ENCODE measurements at places on chromosomes 5 and 9. TPM values are rescaled to one million over a fixed set of nuclear protein-coding genes. Genes with fewer than 3 reads are reported as not detected.

Gene RGS3
- 43.1 TPM for total RNA-seq

Gene NIPAL4
- total RNA-seq = 0.36 TPM

Gene FBLL1
- 0.22 TPM for total RNA-seq

Gene IL33
- total RNA-seq = 61.1 TPM

Gene CDK9
- 127 TPM for total RNA-seq

Gene CCDC69
- total RNA-seq = 45.8 TPM

Gene IL13
- not detected for total RNA-seq

Gene OTULINL
- 15.6 TPM for total RNA-seq

Gene SLC36A2
- total RNA-seq = 30.2 TPM

Gene FREM1
- 8.3 TPM for total RNA-seq

Gene TAF11L9
- total RNA-seq = not detected

Gene PTGS1
- total RNA-seq = 6.0 TPM

Gene NUTM2F
- total RNA-seq = not detected

Gene STXBP1
- total RNA-seq = 113 TPM

Gene SPATA31C1
- not detected for total RNA-seq

Gene GBA2
- 67.5 TPM for total RNA-seq

Gene CNTNAP3
- total RNA-seq = 10.5 TPM

Gene BTF3
- total RNA-seq = 508 TPM

Gene ZCCHC10
- total RNA-seq = 15.0 TPM

Gene LCN10
- 5.5 TPM for total RNA-seq

Gene KDM4C
- 51.1 TPM for total RNA-seq

Gene MYOT
- 10.9 TPM for total RNA-seq

Gene SLIT3
- total RNA-seq = 50.6 TPM

Gene PPP3R2
- not detected for total RNA-seq

Gene SLC6A19
- total RNA-seq = 0.09 TPM

Gene TRIM36
- total RNA-seq = 3.7 TPM

Gene OCLN
- total RNA-seq = 18.5 TPM

Gene FOXD1
- 99.3 TPM for total RNA-seq

Gene MLANA
- total RNA-seq = not detected

Gene PCDHGB4
- total RNA-seq = 9.0 TPM

Gene OBP2B
- total RNA-seq = not detected

Gene TNFSF15
- total RNA-seq = 11.9 TPM

Gene GABRA1
- total RNA-seq = not detected

Gene DMGDH
- 8.0 TPM for total RNA-seq

Gene GNAQ
- 97.5 TPM for total RNA-seq

Gene MARCOL
- total RNA-seq = not detected

Gene IFNA21
- not detected for total RNA-seq

Gene THOC3
- 20.1 TPM for total RNA-seq

Gene MCCC2
- total RNA-seq = 25.3 TPM

Gene NRARP
- 18.5 TPM for total RNA-seq

Gene PCDHB6
- total RNA-seq = 2.4 TPM

Gene CDO1
- 72.8 TPM for total RNA-seq

Gene MEIKIN
- not detected for total RNA-seq

Gene AGPAT2
- total RNA-seq = 33.9 TPM

Gene NTRK2
- total RNA-seq = 75.0 TPM

Gene SLC34A1
- not detected for total RNA-seq

Gene GABRG2
- total RNA-seq = not detected

Gene FOXD4L5
- 0.27 TPM for total RNA-seq

Gene APBA1
- total RNA-seq = 11.1 TPM

Gene SLC25A48
- 59.3 TPM for total RNA-seq

Gene SNAPC3
- total RNA-seq = 38.3 TPM

Gene WDR38
- total RNA-seq = not detected

Gene GADD45G
- total RNA-seq = 3.5 TPM

Gene ADAMTS12
- total RNA-seq = 6.9 TPM

Gene RANBP6
- total RNA-seq = 13.2 TPM

Gene PCDHB13
- 4.9 TPM for total RNA-seq
